Mesenteric fat pad (tissue), 1 donor: ENCODE measurements at places on chromosomes 7 and 10.
A peak's percentile ranks its signal among the peaks of the same experiment; 100 is the strongest.

DNA sequence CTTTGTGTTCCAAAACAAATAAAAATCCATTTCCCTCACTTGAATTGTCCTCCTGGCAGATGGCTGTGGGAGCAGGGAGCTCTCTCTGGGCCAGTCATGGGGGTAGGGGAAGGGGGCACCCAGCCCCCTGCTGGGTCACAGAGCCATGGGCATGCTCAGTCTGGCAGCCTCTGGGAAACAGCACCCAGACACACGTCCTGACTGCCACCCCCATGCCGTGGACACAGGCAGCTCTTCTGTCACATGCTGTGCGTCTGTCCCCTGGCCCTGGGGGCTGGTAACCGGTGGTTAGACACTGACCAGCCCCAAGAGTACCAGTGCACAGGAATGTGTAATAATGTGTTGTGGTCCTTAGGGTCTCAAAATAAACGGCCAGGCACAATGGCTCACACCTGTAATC, 47.0 kb downstream of the RASGEF1A start:
- no peak for DNase-seq

GRCh38 chr7:47577321-47577919, 4.5 kb downstream of the TNS3 start:
- DNase-seq = no peak

DNA sequence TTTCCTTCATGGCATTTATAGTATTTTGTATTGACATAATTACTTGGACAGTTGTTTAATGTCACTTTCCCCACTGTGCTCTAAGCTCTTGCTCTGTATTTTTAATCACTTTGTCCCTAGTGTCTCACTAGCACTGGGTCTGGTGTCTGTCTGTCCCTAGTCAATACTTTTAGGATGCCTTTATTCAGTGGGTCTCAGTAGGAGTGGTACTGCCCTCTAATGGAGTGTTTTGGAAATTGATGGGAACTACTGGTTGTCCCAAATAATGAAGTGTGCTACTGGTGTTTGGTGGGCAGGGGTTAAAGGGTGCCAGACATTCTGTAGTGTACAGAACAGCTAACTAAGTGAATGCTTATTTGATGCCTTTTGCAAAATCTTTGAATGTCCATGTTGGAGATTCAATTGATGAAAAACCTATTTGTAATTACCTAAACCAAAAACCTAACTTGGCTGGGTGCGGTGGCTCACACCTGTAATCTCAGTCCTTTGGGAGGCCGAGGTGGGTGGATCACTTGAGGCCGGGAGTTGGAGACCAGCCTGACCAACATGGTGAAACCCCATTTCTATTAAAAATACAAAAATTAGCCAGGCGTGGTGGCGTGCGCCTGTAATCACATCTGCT, 33.3 kb downstream of the CDK14 start:
- no peak for DNase-seq

DNA sequence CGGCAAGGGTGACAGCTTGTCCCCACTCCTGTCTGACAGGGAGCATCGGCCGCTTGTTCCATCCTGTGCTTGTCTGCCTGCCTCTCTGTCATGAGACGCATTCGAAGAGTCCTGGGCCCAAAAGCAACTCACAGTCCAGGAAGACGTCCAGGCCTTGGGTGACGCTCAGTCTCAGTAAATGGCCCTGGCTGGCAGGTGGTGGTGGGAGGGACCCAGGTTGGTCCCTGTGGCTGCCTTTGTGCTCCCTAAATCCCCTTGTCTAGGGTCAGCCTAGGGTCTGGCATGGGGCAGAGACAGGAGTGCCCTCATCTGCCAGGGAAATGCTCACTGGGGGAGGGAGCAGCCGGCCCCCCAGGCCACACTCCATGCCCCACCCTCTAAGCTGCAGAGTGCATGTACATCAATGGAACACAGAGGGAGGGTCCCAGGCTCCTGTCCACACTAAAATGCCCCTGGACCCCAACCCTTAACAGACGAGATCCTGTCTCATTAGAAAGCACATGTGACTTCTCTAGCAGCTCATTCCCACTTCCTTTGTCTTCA, 295.2 kb upstream of the ZNF32 start:
- peak; percentile 85 for DNase-seq

GRCh38 chr10:77310288-77310840, 327.2 kb downstream of the KCNMA1 start:
- DNase-seq = no peak
